ENCODE measurements at places on chromosomes 3 and 15. TPM values are rescaled to one million over a fixed set of nuclear protein-coding genes. Genes with fewer than 3 reads are reported as not detected.
A peak's percentile ranks its signal among the peaks of the same experiment; 100 is the strongest.

Gene PRKCD
- total RNA-seq, result 35.0 TPM

Gene PDZRN3
- not detected for total RNA-seq

Gene GNAT1
- not detected for total RNA-seq

Gene OIP5
- not detected for total RNA-seq

Gene SLC2A2
- total RNA-seq, result not detected

Gene MKRN3
- total RNA-seq, result 0.86 TPM

Gene ZXDC
- 59.0 TPM for total RNA-seq

GRCh38 chr15:52005748-52006701, 13.0 kb upstream of the MAPK6 start:
- no peak overlapping the region for H3K4me3 ChIP-seq
- H3K27me3 ChIP-seq, result no peaks in the 10 kb centered on the region
- no peaks in the 10 kb centered on the region for H3K36me3 ChIP-seq
- peaks cover 10% of the 10 kb centered on the region for H3K4me1 ChIP-seq
- peak overlapping the region; percentile 21 for H3K27ac ChIP-seq

- H3K27me3 ChIP-seq, result peaks cover 6% of the 10 kb centered on the region
- peak overlapping the region; percentile 59 for H3K27ac ChIP-seq
- H3K4me1 ChIP-seq, result peaks cover 37% of the 10 kb centered on the region
- no peaks in the 10 kb centered on the region for H3K36me3 ChIP-seq
These were observed 63.8 kb upstream of the SNRK start for GRCh38 chr3:43222590-43222989.

DNA sequence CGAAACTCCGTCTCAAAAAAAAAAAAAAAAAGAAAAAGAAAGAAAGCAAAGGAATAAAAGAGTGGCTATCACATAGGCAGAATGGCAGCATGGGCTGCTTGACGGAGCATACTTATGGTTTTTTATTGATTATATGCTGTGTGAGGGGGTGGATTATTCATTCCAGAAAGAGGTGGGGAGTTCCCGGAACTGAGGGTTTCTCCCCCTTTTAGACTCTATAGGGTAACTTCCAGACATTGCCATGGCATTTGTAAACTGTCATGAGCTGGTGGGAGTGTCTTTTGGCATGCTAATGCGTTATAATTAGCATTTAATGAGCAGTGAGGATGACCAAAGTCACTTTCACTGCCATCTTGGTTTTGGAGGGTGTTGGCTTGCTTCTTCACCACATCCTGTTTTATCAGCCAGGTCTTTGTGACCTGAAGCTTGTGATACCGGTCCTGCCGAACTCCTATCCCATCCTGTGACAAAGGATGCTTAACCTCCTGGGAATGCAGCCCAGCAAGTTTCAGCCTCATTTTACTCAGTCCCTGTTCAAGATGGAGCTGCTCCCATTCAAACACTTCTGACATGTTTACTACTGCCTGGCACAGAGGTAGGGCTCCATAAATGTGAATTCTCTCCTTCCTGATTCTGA, 15.8 kb upstream of the ABHD17C start:
- no peak for DNase-seq
- peaks cover 3% of the 10 kb centered on the region for H3K36me3 ChIP-seq
- H3K27me3 ChIP-seq, result peaks cover 59% of the 10 kb centered on the region
- H3K4me3 ChIP-seq, result no peak overlapping the region

- peaks cover 19% of the 10 kb centered on the region for H3K27me3 ChIP-seq
- H3K36me3 ChIP-seq, result no peaks in the 10 kb centered on the region
- no peak overlapping the region for H3K27ac ChIP-seq
- H3K4me1 ChIP-seq, result no peaks in the 10 kb centered on the region
- no peak overlapping the region for H3K4me3 ChIP-seq
- DNase-seq, result no peak
These were observed 153.8 kb upstream of the RAP2B start for GRCh38 chr3:153008226-153008625.

GRCh38 chr15:38862099-38862498, 297.5 kb upstream of the RASGRP1 start:
- peaks cover 39% of the 10 kb centered on the region for H3K27me3 ChIP-seq
- no peak overlapping the region for H3K4me3 ChIP-seq
- no peak for DNase-seq
- no peak overlapping the region for H3K27ac ChIP-seq

DNA sequence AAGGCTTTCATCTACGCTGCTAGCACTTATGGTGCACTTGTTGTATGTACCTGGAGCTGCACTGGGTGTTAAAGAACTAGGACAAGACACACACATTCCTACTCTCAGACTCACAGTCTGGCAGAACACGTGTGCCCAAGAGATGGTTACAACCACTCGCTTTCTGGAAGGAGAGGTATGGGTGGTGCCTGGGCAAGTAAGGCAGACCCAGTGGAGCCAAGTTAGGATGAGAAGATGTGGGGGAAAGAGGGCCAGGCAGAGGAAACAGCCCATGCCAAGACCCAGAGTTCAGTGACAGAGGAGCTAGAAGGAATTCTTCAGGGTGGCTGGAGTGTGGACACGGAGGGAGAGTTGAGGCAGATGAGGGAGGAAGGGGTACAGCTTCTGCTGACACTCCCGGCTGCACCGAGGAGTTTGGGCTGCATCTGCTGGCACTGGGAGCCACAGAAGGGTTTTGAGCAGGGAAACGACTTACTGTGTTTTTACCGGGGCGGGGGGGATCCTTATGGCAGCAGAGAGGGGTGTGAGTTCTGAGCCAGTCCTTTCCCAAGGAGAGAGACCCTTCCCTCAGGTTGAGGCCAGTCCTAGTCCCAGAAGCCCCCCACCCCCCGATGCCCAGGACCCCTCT, 59.0 kb downstream of the GRIP2 start:
- DNase-seq, result no peak
- H3K4me3 ChIP-seq, result no peak overlapping the region
- H3K27ac ChIP-seq, result peak overlapping the region; percentile 32
- H3K36me3 ChIP-seq, result peaks cover 20% of the 10 kb centered on the region
- peaks cover 8% of the 10 kb centered on the region for H3K4me1 ChIP-seq

DNA sequence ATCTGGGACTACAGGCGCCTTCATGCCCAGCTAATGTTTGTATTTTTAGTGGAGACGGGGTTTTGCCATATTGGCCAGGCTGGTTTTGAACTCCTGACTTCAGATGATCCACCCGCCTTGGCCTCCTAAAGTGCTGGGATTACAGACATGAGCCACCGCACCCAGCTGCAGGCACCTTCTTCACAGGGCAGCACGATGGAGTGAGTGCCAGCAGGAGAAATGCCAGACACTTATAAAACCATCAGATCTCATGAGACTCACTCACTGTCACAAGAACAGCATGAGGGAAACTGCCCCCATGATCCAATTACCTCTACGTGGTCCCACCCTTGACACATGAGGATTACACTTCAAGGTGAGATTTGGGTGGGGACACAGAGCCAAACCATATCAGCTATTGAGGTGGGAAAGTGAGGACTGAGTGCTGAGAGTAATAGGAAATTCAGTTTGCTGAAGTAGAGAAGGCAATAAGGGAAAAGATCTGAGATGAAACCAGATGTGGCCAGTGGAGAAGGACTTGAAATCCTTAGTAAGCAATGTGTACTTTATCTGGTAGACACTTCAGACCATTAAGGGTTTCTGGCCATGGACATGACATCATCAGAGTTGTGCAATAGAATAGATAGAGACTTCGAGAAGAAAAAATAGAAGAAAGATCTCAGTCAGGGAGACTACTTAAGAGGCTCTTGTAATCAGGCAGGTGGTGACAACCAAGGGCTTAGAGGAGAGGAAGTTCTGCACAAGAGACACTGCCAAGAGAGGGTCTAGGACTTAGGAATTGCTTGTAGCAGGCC, 18.1 kb upstream of the ATP13A5 start:
- H3K4me3 ChIP-seq, result no peak overlapping the region
- DNase-seq, result no peak
- H3K36me3 ChIP-seq, result no peaks in the 10 kb centered on the region

DNA sequence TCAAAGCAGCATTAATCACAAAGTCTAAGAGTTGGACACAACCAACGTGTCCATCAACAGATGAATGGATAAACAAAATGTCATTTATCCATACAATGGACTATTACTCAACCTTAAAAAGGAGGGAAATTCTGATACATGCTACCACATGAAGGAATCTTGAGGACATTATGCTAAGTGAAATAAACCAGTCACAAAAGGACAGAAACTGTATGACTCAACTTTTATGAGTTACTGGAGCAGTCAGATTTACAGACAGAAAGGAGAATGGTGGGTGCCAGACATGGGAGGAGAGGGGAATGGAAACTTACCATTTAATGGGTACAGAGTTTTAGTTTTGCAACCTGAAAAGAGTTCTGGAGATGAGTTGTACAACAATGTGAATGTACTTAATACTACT, 43.0 kb upstream of the SEC13 start:
- H3K36me3 ChIP-seq, result peaks cover 3% of the 10 kb centered on the region
- peaks cover 10% of the 10 kb centered on the region for H3K4me1 ChIP-seq
- no peak overlapping the region for H3K4me3 ChIP-seq
- no peak for DNase-seq
- peaks cover 31% of the 10 kb centered on the region for H3K27me3 ChIP-seq

- peaks cover 4% of the 10 kb centered on the region for H3K36me3 ChIP-seq
- H3K4me3 ChIP-seq, result peak overlapping the region; percentile 75
- H3K27me3 ChIP-seq, result no peaks in the 10 kb centered on the region
- peak overlapping the region; percentile 88 for H3K27ac ChIP-seq
- DNase-seq, result no peak
These were observed 87.4 kb downstream of the NFKBIZ start for GRCh38 chr3:101936419-101937356.

DNA sequence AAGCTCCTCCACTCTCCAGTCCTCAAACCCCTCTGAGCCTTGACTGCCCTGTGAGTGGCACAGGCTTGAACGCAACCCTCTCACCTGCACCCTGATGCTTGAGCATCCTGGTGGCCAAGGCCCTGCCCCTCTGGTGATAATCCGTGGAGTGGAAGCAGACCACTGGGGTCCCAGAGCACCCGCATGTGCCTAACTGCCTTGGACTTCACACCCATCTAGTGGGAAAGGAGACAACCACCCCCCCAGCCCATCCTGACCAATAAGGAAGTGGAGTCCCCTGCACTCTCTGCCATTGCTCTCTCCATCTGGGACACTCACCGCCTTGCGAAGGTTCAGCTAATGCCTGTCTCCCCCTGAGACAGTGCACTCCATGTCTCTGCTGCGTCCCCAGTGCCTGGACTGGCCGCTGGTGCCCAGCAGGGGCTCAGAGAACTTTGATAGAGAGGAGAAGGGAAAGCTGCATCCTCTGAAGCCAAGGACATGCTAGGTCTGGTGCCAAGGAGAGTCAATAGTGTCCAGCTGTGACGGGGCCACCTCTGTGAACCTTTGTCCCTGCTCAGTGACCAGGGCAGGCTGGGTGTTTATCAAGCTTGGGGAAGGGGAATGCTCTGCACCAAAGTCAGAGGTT, 3.4 kb downstream of the KLF15 start:
- peaks cover 26% of the 10 kb centered on the region for H3K27me3 ChIP-seq
- H3K36me3 ChIP-seq, result peaks cover 8% of the 10 kb centered on the region
- H3K4me3 ChIP-seq, result no peak overlapping the region
- no peak for DNase-seq
- H3K27ac ChIP-seq, result no peak overlapping the region
- peaks cover 8% of the 10 kb centered on the region for H3K4me1 ChIP-seq

DNA sequence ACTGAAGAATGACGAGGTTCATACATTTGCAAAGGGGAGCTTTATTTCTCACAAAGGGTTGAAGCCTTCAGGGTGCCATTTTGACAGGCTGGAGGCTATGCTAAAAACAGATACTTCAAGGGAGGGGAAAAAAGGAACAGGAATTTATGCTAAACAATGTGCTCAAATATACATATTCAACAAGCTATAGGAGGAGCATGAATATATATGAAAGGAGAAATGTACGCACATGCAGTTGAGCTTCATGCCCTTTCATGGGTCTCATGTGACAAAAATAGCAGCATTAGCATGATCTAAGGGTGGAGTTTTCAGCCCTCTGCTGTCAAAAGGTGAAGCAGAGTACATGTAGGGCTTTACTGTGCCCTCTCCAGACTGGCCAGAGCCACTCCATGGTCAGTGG, 44.3 kb upstream of the FSIP1 start:
- peaks cover 41% of the 10 kb centered on the region for H3K27me3 ChIP-seq
- no peak for DNase-seq
- H3K4me1 ChIP-seq, result no peaks in the 10 kb centered on the region
- peaks cover 4% of the 10 kb centered on the region for H3K36me3 ChIP-seq
- no peak overlapping the region for H3K27ac ChIP-seq

DNA sequence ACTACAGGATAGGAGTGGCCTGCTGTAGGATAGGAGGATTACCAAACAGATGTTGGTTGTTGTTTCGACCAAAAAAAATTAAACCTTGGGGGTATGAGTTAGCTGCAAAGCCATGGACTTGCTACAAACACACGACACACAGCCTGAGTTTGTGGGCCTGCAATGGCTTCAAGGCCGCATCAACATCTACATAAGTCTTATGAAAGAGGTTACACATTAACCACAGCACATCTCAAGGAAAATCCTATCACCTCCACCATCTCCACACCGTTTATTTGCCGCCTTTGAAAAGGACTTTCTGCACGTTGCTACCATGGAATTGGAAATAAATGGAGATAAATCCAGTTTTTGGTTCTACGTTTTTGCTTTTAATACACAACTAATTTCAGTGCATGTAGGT, 23.0 kb downstream of the LRIG1 start:
- no peak for DNase-seq
- peak overlapping the region; percentile 78 for H3K27ac ChIP-seq
- no peaks in the 10 kb centered on the region for H3K36me3 ChIP-seq
- H3K27me3 ChIP-seq, result no peaks in the 10 kb centered on the region
- H3K4me1 ChIP-seq, result peaks cover 59% of the 10 kb centered on the region

DNA sequence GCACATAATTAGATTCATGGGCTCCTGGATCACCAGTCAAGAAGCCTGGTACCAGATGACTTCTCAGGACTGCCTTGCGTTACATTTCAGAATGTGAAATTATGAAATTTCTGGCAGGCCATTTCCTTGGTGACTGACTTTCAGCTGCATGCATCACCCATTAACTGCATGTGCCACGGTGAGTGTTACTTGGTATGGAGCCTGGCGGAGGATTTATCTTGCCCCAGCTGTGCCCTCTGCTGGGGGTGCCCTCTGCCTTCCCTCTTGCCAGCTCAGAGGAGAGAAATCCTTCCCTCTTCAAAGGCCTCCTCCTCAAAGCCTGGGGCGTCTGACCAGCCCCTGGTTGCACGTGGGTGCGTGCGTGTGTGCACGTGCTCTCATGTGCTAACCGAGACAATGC, 57.7 kb upstream of the CTSH start:
- H3K27me3 ChIP-seq, result no peaks in the 10 kb centered on the region
- no peak for DNase-seq
- no peak overlapping the region for H3K27ac ChIP-seq
- no peak overlapping the region for H3K4me3 ChIP-seq
- peaks cover 8% of the 10 kb centered on the region for H3K4me1 ChIP-seq

DNA sequence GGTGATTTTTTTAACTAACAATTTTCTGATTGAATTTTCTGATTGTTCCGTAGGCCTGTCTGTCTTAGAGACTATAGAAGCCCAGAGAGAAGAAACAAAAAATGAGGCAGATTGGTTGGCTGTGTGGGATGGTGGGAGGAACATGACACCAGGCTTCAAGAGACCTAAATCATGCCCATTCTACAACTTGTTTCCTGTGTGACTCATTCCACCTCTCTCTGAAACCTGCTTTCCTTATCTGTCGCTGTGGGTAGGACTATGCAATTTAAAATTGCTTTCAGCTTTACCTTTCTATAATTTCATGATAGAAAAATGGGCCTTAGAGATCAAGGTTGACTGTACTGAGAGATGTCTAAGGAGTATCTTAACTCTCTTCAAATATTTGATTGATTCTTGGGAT, 44.5 kb downstream of the OXNAD1 start:
- DNase-seq, result no peak
- peak overlapping the region; percentile 98 for H3K27ac ChIP-seq
- peak overlapping the region; percentile 82 for H3K4me3 ChIP-seq
- no peaks in the 10 kb centered on the region for H3K27me3 ChIP-seq
